ENCODE measurements at places on chromosomes 3 and 15.

GRCh38 chr3:160735826-160736225 lies 20.2 kb upstream of the PPM1L start:
- no peak for DNase-seq

DNA sequence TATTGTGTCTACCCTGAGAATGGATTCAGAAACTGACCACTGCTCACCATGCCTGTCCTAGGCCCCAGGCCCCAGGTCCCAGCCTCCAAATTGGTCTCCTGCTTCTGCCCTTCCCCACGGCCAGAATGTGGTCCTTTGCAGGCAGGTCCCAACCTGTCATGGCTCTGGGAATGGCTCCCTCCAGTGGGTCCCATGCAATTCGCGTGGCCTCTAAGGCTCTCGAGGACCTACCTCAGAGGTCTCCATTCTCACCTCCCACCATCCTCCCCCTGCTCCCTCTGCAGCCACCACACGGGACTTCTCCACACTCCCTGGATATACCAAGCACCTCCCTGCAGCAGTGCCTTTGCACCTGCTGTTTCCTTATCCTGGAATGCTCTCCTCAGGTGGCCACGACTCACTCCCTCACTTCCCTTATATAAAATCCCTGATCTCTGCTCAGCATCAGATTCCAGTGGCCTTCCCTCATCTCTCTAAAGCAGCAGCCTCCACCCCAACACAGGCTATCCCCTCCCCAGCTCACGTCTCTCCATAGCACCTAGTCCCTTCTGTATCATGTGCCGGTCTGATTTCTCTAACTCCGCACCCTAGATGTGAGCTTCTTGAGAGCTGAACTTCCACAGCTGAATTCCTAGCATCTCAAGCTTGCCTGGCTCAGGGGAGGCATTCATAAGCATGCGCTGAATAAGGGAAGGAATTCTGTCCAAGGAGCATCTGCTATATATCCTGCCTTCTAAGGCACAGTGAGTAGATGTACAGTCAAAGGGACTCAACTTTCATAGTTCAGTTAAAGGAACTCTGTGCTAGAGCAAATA lies 56.9 kb downstream of the ARRDC4 start:
- DNase-seq: no peak

DNA sequence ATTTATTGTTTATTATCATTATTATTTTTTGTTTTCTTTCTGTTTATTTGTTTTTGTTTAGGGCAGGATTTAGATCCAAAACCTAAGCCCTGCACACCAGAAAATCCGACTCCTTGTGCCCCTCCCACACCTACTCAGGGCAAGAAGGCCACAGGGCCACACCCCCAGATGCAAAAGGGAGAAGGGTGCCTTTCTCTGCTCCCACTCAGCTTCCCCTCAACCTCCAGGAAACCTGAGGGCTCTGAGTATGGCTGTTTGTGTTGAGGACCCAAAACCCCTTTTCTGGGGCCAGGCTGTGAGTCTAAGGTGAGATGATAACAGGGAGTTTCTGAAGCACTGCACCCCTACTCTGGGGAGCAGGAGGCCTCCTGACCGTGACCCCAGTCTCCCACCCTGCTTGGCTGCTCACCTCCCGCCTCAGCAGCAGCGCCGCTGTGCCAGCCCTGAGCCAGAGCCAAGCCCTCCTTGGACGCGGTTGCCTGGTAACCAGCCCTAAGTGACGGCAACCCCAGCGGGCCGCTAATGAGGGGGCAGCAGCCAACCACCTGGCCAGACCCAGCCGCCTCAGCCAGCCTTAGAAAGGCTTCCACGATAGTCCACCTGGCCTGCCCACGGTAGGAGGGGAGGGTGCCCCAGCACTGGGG lies 6.4 kb upstream of the C15orf39 start:
- no peak for DNase-seq

GRCh38 chr3:138005627-138006026 lies 4.3 kb upstream of the CLDN18 start:
- DNase-seq: no peak

GRCh38 chr3:52014613-52015012 lies 18.9 kb upstream of the RPL29 start:
- no peak for DNase-seq

GRCh38 chr3:39279745-39280517 lies at the start of gene CX3CR1:
TSS of gene CX3CR1 (minus strand) at chr3:39280036. CDS start at chr3:39266509, 13,527 bp downstream.
- DNase-seq: peak; percentile 28

GRCh38 chr3:164679245-164679644 lies 399.1 kb downstream of the SI start:
- no peak for DNase-seq

- DNase-seq: no peak
Measured at GRCh38 chr3:127573912-127574311, 16.6 kb downstream of the TPRA1 start.

DNA sequence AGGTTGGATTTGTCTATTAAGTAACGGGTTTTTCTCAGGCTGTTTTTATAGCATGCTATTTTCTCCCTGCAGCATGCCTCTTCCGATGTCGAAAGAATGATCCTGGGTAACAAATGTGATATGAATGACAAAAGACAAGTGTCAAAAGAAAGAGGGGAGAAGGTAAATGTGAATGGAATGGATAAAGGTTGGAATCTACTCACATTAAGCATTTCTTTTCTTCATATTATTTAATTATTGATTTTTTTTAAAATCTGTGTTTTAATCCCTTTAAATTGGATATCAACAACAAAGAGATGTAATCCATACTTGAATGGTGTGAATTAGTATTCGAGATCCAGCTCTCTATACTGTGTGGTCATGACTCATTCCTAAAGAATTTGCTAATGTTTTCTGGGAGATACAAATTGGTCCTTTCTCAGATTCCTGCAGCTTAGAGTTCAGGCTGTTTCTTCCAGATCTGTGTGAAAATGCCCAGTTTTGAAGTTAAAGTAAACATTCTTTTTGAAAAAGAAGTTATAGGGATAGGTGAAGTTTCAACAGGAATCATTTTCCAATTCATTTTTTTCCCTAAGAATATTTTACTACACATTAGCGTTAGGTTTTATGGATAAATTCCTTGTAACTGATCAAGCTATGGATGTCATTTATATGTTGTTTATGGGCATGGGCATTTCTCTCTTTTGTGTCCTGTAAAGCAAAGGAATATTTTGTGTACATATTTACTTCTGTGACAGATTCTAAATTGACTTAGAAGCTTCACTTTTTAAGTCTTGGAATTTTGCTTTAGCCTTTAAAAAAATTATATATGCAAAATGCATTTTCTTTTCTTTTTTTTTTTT lies 20.8 kb upstream of the APH1B start:
- no peak for DNase-seq

- DNase-seq: no peak
Measured at GRCh38 chr3:149180057-149180573, 41.5 kb downstream of the CP start.

- DNase-seq: no peak
Measured at GRCh38 chr15:88465633-88466224, 1.5 kb downstream of the MRPL46 start.

DNA sequence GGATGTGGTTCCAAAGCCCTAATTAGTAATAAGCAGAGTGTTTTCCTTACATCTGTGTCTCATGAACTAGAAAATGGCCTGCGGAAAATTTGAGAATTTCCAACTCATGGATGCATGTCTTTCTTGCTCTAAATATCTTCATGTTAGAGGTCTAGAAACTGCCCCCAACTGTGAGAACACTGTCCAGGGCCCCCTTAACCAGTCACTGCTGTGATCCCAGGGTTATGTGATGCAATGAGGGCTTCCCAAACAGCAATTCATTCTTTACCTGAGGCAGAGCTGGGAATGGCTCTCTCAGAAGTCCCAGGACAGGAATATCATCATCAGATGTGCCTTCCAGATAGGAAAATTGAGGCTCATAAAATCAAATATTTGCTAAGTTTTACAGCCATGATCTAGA lies 8.2 kb downstream of the NPAP1 start:
- no peak for DNase-seq

DNA sequence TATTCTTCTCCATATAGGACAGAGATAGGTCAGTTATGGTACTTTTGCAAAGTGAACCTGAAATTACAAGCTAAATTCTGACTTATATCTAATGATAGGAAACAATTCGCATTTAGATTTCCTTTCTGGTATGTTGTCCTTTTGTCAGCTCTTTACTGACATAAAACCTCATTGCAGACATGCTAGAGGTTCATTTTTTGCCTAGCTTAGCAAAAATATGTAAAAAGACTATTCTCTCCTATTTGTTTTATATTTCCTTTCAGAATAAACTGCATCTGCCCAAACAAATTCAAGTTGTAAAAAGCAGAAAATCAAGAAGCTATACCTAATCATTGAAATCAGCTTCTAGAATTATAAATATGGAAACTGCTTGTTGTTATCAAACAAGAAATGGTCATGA lies 168.7 kb downstream of the PPM1L start:
- no peak for DNase-seq

GRCh38 chr15:61063875-61064320 lies 165.2 kb downstream of the RORA start:
- no peak for DNase-seq

DNA sequence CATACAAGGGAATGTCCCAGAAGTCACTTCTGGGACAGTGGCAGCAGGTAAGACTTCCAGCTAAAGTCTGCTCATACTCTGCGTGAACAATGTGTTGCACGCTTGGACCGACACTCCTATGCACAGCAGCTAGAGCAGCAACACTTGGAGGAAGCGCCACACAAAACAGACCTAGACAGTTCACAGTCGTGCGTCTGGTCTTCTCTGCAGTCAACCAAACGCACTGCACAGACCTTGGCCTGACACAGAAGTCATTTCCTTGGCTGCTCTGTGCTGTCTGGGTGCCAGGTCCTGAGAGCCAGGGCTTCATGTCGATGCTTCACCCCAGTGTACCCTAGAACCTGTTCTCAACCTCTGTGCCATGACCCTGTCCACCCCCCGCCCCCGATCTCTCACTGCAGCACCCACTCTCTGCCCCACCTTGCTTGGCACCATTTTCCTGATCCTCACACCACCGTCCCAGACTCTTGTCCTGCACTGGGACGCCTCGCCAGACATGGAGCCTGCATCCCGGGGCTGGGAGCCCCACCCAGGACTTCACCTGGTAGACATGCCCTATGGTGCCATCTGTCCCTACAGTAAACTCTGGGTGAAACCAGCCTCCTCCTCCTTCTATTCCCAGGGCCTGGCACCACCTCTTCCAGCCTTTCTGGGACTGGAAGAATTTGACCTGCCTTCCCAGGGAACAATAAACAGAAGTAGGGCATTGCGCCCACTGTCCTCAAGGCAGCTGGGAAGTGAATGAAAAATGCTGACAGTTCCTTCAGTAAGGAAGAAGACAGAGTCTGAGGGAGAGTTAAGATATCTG lies 3.1 kb downstream of the ATP10A start:
- DNase-seq: no peak

DNA sequence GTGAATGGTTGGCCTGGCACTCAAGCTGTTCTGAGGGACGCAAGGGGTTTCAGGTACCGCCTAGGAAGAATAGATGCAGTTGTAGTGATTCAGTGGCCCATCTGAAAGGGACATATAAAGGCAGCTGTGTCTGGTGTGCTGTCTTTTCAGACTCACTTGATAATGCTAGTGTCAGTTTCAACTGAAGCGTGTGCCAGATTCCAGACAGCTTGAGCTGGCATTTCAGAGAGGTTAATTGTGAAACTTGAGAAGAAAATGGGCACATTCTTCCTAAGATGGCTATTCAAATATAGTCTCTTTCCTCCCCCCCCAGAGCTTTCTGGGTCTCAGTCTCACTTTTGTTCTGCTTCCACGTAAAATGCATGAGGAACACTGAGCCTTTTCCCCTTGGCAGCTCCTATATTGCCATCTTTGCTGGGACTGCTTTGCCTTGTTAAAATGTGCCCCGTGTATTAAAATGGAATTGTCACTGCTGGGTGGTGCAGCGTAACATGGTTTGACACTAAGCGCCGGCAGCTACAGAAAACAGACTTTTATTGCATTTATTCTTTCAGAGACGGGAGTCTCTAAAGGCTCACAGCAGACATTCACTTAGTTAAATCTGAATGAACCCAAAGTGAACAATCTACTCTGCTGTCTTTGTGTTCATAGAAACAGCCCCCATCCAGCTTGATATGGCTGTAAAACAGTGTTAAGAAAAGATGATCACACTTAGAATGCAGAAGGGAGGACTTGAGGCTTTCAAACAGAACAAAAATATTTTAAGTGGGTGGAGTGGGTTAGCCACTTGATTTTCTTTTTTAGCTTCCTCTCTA lies 478.7 kb downstream of the RBMS3 start:
- DNase-seq: no peak

DNA sequence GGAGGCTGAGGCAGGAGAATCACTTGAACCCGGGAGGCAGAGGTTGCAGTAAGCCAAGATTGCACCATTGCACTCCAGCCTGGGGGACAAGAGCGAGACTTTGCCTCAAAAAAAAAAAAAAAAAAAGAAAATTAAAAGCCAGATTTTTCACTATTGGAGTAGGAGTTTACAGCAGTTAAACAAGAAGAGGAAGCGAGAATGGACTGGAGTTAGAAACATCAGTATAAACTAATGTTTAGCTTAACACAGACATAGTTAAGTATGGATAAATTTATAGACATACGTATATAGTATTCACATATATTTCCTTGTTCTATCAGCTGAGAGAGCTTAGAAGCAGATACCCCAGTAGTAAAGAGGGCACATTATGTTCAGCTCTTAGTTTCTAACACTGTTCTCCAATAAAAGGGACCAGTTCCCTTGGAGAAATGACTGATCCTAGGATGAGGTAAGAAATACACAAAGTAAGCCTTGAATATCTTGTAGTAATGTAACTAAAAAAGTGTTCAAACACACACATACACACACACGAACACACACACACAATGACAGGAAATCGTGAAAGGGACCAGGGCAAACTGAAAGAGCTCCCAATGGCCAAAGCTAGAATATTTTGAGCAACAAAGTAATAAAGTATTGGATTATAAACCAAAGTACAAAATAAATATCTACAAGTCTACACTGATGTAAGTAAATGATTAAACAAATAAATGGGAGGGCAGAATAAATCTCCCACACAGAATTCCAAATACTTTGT lies 25.1 kb downstream of the PIK3CB start:
- no peak for DNase-seq

DNA sequence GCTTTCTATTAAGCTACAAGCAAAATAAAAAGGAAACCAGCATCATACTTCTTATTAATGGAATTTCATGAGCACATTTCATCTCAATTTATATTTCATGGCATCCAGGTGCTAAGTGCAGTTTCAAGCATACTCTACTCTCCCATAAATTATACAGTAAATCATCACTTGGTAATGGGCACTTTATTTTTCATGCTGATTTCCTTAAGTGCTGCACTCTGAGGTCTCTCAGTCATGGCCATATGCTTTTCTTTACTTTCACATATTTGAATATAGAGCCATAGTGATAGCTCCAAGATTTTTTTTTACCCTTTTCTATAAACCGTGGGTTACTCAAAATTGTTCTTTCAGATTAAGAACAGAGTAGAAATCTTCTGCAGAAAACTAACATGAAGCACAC lies 1505.7 kb upstream of the CADM2 start:
- DNase-seq: no peak

- no peak for DNase-seq
Measured at GRCh38 chr3:64759811-64760210, 72.0 kb upstream of the ADAMTS9 start.

GRCh38 chr15:101027920-101028319 lies 108.8 kb downstream of the LRRK1 start:
- no peak for DNase-seq

GRCh38 chr3:133413161-133414020 lies 13.5 kb downstream of the BFSP2 start:
- no peak for DNase-seq
